T follicular helper cell (primary cell): ENCODE measurements at places on chromosomes 6 and 20.

DNA sequence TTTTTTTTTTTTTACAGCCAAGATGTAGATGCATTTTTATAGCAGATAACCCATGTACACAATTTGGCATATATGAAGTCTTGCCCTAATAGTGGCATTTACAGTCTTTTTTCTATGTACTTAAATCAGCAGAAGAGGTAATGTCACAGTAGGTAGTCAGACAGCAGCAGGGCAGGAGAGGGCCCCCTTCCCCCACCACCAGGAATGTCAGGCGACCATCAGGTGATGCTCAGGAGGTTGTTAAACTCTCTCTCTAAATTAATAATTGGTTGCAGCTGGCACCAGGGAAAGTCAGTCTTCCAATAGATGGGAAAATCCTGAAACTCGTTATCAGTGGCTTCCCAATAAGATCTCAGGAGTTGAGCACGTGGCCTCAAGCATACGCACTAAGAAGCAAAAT lies 188.0 kb upstream of the ADGRB3 start:
- no peak for DNase-seq

- DNase-seq: no peak
Measured at GRCh38 chr6:133460101-133460500, 218.9 kb downstream of the EYA4 start.

DNA sequence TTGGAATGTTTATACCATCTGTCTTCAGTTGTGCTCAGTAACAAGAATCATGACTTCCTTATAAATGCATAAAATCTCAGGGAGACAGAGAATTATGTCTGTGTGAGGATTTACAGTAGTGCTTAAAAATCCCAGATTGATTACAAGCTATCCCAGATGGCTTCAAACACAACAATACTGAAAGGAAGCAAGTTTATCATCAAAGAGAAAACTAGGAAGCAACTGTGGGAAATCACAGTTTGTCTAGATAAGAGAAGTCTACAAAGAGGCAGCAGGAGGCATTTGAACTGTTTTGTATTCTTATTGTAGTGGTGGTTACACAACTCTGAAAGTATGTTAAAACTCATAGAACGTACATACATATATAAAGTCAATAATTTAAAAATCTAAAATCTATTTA lies 104.4 kb upstream of the SALL4 start:
- no peak for DNase-seq

DNA sequence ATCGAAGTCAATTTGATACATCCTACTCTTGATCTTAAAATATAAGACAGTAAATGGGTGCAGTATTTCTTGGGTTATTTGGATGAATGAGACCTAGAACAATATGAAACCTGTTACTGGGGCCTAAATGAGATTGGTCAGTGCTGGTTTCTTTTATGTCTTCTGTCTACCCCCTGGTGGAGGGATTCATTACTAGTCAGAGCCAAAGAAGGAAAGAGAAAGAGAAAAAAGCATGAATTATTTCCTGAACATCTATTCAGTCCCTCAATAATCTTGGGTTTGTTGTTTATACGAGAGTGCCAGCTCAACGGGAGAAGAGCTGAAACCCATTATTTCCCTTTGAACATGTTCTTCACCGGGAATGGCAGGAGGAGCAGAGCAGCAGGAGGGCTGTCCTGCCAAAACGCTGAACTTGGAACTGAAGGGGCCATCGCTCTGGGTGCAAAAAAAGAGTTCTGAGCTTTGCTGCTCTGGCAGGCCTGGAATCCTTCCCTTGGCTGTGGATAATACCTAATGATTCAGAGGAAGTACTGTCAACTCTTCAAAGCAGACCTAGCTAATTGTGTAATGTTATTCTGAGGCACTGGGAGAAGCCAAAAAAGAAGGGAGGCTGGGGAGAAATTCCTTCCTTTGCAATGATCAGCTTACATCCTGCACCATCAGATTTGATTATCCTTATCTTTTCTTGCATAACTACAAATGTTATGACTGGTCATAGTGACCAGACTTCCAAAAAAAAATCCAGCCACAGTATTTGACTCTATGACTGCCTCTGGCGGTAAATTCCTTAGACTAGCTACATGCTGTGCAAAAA lies 72.0 kb downstream of the BLOC1S5 start:
- DNase-seq: no peak

DNA sequence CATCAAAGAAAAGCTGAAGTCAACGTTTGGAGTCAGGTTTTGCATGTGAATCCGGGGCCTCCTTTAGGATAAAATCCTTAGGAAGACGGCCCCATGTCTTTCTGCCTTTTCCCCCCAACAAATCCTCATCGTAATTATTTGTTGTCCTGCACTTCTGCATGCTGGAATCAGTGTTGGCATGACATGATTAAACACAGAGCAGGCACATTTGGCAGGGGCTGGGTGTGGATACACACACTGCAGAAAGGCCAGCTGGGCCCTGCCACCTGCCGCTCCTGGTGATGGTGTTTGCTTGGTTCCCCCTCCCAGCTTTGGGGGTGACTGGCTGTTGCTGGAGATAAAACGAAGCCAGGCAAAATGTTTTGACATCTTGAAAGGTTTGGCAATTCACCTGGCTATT lies 46.3 kb upstream of the FOXA2 start:
- DNase-seq: no peak

DNA sequence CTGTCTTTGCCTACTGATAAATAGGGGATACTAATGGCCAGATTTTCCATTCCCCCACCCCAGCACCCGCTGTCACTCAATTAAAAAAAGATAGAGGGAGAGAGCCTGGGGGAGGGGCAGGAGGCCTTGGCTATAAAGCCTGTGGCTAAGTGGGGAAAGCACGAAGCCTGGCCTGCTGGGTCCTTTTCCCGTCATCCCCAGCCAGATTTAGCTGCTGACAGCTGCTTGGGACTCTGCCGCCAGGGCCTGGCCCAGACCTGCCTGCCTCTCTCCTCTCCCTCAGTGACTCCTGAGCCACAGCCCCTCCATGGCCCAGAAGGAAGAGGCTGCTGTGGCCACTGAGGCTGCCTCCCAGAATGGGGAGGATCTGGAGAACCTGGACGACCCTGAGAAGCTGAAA lies at the start of gene APOBEC2:
APOBEC2 (plus strand) TSS at position 162 of the 400 bp plus-strand sequence; CDS start at position 308, 146 bp downstream.
- DNase-seq: no peak
